Mucosa of descending colon (tissue), 3 donors: ENCODE measurements at places on chromosomes 7 and 10.
A peak's percentile ranks its signal among the peaks of the same experiment; 100 is the strongest.

GRCh38 chr7:100604976-100605911 lies 3.1 kb downstream of the PCOLCE start:
- peak; percentile 58 for DNase-seq

- no peak for DNase-seq
These were observed 17.5 kb downstream of the MRPS24 start for GRCh38 chr7:43851805-43852204.

DNA sequence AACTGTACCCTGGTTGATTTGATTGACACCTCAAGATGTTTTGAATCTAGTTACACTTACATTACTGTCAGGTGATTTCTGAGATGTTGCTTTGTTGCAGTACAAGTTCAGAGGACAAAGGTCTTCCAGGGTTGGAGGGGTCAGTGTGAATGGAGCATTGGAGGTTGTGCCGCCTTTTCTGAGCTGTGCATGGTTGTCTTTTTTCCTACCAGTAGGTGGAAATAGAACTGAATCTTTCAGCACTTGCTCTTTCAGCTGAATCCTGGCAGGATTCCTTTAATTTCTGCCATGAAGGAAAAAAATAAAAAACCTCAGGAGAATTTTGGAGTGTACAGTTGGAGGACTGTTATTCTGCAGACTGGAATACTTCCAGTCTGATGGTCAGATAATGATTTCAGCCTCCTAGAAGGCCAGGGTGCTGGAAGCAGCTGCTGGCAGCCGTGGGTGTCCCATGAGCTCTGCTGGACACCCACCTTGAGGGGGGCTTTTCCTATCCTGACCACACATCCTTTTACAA lies 82.7 kb downstream of the PLCE1 start:
- peak; percentile 39 for DNase-seq

GRCh38 chr7:55185321-55185802 lies 166.5 kb downstream of the EGFR start:
- DNase-seq, result no peak

GRCh38 chr10:103733045-103733419 lies 122.3 kb downstream of the SH3PXD2A start:
- DNase-seq, result no peak

- DNase-seq, result no peak
These were observed 129.0 kb downstream of the BICC1 start for GRCh38 chr10:58641708-58642107.

GRCh38 chr10:97759946-97760345 lies 11.9 kb downstream of the SFRP5 start:
- no peak for DNase-seq

GRCh38 chr7:17520941-17521340 lies 222.5 kb downstream of the AHR start:
- DNase-seq, result no peak

DNA sequence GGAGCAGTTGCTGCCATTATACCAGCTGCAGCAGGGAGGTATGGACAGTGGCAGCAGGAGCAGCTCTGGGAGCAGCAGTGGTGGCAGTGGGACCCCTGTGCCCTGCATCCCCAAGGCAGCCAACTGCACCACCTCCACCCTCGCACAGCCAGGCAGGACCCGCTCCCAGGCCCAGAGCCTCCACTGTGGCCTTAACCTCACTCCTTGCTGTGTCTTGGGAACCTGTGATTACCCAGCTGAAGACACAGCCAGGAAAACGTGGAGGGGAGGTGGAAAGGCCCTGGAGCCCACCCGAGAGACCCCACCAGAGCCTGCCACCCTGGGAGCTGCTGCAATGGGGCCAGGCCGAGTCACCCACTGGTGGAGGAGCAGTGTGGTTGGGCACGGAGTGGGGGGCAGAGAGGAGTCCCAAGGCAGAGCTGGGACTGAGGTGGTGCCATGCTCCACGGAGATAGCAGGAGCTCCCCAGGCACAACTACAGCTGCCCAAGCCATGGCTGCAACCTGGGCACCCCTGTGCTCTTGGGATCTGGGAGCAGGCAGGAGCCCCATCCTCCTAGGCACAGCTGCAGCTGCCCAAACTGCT lies 20.4 kb downstream of the LRRC72 start:
- DNase-seq, result no peak

DNA sequence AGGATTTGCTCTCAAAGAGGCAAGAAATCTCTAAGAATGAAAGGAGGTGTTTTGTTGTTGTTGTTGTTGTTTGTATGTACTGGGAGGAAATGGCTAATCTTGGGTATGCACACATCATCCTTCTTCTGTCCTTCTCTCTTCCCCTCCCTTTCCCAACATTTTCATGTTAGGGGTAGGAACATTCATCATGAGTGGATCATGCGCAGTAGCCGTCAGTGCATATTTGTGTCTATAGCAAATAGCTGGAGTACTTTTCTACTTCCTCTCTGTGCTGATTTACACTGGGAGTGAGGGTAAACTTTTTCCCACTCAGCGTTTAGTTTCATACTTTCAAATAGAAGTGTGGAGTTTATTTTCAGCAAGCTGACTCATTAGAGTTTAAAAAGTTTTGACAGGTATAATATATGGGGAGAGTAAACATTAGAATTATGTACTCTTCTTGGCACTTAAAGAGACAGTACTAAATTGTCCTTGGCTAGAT lies 80.5 kb upstream of the PRKG1 start:
- DNase-seq, result no peak

- DNase-seq, result no peak
These were observed 69.6 kb downstream of the PKD1L1 start for GRCh38 chr7:47878662-47879061.

DNA sequence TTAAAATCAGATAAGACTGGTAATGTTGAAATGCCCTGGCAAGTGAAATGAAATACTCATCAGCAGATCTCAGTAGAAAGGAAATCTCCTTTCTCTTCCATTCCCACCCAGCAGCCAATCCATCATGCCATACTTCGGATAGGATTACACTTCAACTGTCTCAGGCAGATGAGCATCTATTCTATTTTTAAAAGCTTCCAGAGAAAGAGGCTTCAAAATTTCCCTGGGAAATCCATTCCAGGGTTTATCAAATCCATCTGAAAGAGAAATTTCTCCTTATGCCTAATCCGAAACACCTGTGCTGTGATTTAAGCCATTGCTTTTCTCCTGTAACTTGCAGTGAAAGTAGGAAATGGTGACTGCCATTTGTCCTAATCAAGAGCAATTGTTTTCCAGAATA lies 60.4 kb upstream of the RAPGEF5 start:
- no peak for DNase-seq

- DNase-seq, result no peak
These were observed 55.8 kb downstream of the INPP5A start for GRCh38 chr10:132593389-132593788.

GRCh38 chr7:51025668-51026067 lies 243.0 kb upstream of the GRB10 start:
- DNase-seq, result no peak

DNA sequence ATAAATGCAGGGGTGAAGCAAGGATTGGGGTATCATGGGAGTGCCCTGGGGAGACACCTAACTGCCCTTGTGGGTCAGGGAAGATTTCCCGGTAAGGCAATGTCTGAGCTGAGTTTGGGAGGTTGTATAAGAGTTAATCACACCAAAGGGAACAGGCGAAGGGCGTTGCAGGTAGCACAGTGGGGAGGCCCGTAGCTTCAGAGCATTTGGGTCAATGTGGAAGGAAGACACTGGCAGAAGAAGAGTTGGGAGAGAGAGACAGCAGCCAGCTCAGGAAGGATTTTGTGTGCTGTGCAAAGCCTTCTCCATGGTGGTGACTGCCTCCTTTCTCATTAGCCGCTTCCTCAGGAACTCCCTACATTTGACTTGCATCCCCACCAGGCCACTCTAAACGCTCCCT lies 80.8 kb upstream of the LEP start:
- no peak for DNase-seq

- no peak for DNase-seq
These were observed 16.7 kb downstream of the GPRIN2 start for GRCh38 chr10:46539596-46540411.

DNA sequence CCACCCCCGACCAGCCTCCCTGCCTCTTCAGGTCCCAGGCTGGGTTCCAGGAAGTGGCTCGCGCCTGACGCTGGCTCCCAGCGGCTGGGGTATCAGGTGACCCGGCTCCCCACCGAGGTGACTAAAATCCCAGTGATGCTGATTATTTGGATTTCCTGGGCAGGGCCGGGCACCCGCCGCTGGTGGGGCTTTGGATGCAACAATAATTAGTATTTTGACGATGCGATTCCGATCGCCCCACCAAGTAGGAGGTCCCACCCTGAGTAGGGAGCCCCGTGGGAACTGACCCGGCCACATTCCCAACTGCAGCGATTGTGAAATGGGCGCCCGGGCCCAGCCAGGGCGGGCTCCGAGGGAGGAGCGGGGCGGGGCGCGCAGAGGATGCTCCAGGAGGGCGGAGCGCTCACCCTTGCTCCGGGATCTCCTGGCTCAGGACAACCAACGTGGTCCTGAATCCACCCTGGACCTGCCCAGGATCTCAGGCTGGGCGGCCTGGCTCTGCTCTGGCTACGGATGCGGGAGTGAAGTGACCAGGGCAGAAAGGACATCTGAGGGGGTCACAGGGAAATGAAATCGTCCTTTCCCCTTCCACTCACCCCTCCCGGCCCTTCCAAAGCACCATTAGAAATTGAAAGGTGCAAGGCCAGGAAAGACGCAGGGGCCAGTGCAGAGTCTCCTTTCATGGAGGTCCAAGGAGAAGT lies 32.6 kb downstream of the DUSP5 start:
- no peak for DNase-seq

- DNase-seq, result no peak
These were observed 56.1 kb downstream of the DGKB start for GRCh38 chr7:14846405-14846804.

DNA sequence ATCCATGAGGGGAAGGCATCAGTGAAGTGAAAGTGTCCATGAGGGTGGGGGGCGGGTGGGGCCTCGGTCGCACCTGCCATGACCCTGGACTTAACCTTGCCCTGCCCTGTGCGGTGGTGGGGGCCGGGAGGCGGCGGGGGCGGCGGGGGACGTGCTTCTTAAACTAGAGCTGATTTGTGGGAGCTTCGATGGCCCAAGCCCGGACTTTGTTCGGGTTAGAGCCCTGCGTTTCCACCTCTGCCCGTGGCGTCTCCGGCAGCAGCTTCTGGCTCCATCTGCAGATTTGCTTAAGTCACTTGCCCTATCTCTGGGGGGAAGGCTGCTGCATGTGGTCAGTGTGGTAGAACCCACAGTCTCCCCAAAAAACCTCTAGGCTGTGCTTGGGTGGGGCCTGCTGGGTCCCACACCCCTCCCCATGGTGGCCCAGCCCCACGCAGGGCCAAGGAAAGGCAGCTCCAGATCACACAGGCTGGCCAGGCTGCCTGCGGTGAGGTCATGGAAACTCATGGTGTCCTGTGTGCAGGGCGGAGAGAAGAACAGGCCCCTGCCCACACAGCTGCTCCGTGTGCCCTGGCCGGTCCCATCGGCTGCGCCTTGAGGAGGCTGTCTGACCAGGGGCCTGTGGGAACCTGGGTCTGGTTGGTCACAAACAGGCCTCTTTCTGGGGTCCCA lies 93.2 kb downstream of the INPP5A start:
- DNase-seq, result peak; percentile 71

DNA sequence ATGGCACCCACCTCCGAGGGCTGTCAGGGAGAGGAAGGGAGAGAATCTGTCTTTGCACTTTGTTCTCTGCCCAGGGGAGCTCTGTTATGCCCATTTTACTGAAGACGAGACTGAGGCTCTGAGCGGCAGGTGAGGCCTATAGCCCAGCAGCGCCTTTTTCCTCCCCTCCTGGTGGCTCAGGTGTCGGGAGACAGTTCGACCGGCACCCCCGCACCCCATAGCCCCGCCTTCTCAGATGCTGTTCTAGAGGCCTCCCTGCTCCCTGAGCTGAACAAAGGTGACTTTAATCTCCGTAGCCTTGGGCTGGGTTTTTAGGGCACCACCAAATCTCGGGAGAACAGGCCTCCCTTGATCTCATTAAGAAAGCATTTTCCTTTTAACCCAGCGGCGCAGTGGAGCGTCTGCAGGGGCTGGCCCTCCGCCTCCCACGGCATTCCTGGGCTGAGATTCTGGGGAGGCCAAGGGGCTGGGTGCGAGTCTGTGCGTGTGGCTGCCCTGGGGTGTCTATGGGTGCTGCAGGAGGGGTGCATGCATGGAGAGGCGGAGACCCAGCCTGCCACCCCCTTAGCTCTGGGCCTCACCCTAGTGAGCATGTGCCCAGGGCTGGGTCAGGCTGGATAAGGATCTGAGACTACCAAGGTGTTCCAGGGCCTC lies 3.3 kb downstream of the LFNG start:
- peak; percentile 81 for DNase-seq

- peak; percentile 63 for DNase-seq
These were observed 1.6 kb downstream of the AVPI1 start for GRCh38 chr10:97685395-97685958.

DNA sequence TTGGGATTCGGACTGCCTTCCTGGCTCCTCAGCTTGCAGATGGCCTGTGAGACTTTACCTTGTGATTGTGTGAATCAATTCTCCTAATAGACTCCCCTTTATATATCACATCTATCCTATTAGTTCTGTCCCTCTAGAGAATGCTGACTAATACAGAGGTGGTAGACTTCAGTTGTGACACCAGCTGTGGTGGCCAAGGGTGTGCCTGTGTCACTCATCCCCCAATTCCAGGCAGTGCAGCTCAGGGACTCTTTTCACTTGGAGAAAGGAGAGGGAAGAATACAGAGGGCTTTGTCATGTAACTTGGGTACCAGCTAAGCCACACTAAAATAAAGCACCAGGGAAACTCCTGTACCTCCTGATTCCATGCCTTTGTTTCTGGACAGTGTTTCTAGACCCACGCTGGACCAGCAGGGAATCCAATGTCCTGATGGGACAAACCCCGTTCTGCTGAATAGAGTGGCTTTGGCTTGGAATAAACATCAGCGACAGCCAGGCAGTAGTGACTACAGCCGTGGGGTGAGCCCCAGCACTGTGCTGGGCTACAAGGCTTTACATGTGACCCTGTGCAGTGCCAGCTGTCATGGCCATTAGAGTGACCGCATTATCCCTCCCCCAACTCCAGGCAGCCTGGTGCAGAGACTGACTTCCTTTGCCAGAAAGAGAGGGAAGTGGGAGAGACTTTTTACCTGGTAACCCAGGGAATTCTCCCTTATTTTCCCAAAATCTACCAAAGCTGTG lies 233.6 kb downstream of the ANK3 start:
- DNase-seq, result no peak

DNA sequence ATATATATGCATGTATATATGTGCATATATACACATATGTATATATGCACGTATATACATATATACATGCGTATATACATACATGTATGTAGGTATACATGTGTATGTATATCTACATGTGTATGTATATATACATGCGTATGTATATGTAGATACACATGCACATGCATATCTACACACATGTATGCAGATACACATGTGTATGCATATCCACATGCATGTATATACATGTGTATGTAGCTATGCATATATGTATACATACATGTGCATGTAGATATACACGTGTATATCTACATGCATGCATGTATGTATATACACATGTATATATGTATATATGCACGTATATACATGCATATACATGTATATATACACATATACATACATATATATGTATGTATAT lies 95.8 kb upstream of the STEAP4 start:
- DNase-seq, result no peak

DNA sequence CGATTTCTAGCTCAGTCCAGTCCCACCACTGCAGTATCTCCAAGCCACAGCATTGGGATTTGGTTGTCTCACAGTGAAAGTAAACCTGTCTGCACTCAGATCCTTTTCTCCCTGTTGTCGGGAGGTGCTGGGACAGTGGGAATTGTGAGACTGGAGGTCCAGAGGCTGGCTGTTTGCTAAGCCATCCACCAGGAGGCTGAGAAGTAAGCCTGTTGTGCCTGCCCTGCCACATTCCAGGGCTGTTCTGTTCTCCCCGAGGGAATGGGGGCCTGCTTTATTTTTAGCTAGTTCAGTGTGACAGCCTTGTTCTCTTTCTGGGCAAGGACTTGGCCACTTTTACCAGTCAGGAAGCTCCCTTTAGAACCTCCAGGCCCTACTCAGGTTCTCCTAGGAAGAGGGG lies 54.9 kb downstream of the HK1 start:
- DNase-seq, result no peak
